Upper lobe of left lung (tissue), 6 donors: ENCODE measurements at places on chromosomes 16 and 17. TPM values are rescaled to one million over a fixed set of nuclear protein-coding genes. Genes with fewer than 3 reads are reported as not detected.

GRCh38 chr16:49681217-49681883, 174.6 kb downstream of the ZNF423 start:
- DNase-seq, result no peak

DNA sequence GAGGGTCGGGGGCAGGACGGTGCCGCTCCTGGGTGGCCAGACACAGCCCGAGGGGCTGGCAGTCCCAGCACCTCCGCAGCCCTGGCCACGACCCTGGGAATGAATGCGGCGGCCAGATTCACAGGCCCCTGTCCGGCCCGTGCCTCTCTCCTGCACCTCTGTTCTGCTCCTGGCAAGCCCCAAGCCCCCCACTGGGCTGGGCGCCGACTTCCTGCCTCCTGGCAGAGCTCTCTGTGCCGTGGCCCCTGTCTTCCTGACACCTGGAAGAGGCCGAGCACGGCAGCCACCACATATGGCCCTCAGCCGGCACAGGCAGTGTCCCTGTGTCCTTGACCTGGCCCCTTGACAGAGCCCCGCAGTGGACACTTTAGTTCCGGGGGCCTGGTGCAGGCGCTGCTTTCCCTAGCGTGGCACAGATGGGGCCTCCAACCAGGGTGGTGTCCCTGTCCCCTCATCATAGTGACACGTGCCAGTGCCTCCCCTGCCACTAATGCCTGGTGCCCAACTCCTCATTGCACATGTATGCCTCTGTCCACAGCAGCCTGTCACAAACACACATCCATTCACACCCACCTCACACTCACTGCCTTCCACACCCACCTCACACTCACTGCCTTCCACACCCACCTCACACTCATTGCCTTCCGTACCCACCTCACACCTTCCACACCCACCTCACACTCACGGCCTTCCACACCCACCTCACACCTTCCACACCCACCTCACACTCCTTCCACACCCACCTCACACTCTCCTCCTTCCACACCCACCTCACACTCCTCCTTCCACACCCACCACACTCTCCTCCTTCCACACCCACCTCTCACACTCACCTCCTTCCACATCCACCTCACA, 110.6 kb upstream of the PLCG2 start:
- DNase-seq, result peak; percentile 83

GRCh38 chr17:80261159-80261894, 675 bp downstream of the RNF213 start:
- DNase-seq, result peak; percentile 90

The RAB37 gene
- 3.2 TPM for total RNA-seq

The TM4SF5 gene
- total RNA-seq, result not detected

DNA sequence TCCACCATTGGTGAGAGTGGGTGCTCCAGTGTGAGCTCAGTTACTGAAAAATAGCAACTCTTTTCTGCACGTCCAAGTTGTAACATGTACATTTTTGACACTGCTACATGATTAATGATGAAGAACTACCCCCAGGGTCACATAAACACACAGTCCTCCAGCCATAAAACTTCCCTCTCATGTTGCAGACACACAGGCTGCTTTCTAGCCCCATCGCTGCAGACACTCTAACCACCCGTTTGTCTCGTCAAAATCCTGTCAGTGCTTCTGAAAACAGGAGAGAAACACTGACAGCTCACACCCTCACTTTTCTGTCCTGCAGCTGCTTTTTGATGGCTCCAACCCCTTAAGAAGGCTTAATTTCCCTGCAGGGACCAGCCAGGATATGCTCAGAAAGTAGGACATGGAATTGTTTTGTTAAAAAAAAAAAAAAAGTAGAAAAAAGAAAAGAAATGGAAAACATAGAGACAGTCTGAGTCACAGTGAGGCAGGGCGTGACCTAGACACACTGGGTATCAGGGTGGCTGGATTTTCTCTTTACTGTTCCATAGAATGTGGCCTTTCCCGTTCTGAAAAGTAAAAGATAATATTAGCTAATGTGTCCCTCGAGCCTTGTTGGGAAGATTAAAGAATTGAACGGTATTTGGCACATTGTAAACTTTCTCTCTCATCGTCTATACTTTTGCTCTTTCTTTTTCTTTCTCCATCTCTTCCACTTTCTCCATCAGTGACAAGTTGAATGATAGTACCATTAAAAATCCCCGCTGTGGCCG, 20.7 kb upstream of the CCL5 start:
- no peak for DNase-seq

- no peak for DNase-seq
Observed at GRCh38 chr17:77884019-77884418, 74.5 kb upstream of the TNRC6C start.

DNA sequence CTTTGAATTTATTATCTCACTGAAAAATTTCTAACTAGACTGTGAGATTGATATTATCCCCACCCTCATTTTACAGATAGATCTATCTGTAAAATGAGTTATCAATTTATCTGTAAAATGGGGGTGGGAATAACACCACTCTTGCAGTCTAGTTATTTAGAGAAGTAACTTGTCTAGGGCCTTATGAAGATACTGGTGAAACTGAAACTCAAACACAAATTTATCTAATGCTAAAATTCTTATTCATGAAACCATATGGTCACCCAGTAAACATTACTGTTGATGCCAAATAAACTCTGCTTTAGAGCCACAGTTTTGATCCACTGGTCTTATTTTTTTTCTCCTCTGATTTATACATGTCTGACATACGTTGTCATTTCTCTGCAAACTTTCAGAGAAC, 52.1 kb upstream of the SMIM36 start:
- no peak for DNase-seq

DNA sequence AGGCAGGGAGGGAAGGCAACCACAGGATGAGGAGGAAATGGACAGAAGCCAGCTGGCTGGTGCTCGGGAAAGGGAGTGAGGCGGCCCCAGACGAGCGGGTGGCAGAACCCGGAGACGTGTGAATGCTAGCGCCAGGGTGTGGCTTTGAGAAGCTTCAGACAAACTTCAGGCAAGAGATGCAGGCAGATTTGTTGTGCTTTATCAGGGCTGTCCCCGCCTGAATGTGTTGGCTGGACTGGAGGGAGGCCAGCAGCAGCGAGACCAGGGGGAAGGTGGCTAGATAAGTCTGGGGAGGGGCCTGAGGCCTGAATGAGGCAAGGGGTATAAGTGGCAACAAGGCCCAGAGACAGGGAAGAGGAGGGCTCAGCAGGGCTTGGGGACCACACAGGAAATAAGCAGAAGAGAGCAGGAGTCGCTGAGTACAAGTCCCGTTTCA, 22.0 kb downstream of the CAMKK1 start:
- no peak for DNase-seq

DNA sequence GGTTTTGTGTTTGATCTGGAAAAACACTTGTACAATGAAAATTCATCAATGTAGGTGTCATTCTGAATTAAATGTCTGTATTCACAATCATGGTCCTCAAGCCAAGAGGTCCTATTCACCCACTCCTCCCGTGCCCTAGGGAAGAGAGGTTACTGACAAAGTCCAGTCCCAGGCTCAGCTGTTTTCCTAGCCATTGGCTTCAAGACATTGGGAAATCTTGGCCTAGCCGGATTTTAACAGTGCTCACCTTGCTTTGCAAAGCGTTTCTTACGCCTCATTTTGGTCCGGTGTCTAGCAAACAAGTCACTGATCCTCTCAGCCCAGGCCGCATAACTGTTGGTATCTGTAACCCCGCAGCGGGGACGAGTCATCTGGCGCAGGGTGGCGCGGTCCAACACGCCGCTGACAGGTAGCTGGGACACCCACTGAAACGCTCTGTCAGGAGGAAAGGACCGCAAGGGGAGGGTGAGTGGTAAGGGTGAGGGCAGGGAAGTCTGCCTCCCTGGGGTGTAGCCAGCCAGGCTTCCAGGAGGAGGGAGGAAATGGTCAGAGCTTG, 16.7 kb downstream of the MMP28 start:
- peak; percentile 42 for DNase-seq

The HSD17B2 gene
- 1.8 TPM for total RNA-seq

- DNase-seq, result no peak
Observed at GRCh38 chr16:84593825-84594724, 23.8 kb downstream of the COTL1 start.

The KRT33B gene
- not detected for total RNA-seq

GRCh38 chr17:32915245-32915644, 12.7 kb upstream of the TMEM98 start:
- no peak for DNase-seq
